ENCODE measurements at places on chromosomes 1 and 21.

DNA sequence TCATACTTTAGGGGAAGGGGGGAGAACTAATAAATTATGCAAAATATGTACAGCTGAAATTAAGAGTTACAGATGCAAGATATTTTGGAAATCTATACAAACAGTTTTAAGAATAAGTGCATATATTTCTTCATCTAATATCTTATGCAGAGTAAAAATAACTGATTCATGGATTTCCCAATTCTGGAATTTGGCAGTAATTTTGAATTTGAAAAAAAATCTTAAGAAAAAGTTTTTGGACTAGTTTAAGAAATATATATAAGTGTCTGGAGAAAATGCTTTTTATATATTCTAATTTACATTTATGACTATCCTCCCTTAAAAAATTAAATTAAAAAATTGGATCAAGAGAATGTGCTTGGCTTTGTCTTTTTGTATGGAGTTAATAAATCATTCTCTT is 474.3 kb downstream of the BRINP3 start:
- no peak for DNase-seq

DNA sequence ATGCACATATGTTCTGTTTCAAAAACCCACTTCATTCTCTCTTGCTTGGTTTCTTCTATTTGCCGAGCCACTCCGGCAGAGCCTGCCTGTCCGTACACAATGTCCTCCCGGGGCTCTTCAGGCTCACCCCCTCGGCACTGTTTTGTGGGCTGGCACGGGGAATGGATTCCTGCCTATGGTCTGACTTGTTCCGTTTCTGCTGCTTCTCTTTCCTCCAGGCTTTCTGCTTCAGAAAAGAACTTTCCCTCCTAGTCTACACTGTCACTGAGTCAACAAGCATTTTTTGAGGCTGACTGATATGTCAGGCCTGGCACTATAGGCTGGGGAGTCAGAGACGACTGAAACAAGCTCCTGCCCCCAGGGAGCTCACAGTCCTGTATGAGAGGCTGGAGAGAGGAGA is 28.4 kb upstream of the SARS1 start:
- no peak for DNase-seq

DNA sequence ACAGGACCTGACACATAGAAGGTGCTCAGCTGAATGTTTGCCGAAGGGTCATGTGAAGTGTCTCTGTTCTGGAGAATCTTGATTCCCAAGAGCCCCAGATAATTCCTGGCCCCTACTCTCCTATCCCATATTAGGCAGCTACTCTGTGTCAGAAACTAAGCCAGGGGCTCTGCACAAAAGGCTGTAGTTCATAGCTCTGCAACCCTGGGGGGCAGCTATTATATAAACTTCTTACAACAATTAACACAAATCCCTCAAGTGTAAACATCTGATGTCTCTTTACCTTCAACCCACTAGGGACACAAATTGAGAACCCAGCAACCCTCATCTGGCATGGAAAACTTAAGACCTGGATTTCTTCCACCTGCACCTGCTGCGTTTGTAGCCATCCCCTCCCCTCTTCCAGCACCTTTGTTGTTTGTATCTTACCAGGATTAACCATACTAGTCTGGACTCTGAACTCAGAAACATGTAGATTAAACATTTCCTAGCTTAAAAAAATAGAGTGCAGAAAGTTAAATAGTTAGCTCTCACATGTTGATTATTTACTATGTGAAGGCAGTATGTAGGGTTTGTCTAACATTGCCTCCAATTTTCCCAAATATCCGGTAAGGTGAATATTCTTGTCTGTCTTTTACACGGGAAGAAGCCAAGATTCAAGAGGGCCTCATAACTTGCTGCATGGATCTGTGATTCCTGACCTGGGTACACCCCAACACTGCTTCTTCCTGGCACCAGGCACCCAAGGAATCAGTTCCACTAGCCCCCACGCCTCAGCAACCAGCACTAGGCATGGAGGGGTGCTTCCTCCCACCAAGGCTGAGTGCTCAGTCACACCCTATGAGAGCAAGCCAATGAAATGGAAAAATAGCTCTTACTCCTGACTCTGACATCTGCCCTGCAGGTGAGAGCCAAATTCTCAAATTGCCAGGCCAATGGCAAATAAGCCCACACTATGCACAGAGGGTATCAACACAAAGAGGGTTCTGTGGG is 220.7 kb upstream of the HOOK1 start:
- no peak for DNase-seq

DNA sequence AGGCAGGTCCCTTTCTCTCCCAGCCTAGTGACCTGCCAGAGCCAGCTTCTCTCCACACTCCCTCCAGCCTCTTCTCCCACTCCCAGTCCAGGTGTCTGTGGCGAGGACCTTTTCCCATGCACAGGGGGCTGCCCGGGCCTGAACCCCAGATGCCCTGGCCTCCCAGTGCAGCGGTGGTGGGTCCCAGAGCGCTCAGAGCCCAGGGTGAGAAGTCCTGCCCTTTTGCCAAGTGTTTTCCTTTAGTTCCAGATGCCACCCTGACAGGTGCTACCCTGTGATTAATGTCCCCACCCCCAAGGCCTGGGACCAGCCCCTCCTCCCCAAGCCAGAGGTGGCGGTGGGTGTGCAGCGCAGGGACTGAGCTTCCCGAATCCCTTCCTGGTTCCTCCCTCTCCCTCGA is 90.4 kb downstream of the PAX7 start:
- no peak for DNase-seq

DNA sequence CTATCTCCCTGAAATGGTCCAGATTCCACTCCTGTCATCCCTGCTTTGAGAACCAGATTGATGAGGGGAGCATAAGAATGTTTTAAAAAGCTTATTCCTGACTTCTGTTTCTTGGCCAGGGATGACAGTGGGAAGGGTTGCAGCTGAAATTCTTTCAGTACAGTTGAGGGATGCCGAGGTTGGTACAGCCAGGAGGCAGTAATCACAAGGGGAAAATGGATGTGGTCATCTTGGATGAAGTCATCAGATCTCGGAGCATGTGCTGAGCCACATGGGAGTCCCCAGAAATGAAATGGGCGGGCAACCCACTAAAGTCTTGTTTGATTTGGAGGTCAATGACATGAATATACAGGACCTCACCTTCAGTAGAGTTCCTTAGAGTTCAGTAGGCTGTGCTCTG is 18.7 kb upstream of the PLA2G2E start:
- no peak for DNase-seq
